Inflammatory macrophage (primary cell): ENCODE measurements at places on chromosomes 12 and 14.

GRCh38 chr12:104535369-104535768 is 78.6 kb downstream of the CHST11 start:
- DNase-seq = no peak

- no peak for DNase-seq
Measured at GRCh38 chr12:79778802-79779448, 88.2 kb upstream of the PAWR start.

DNA sequence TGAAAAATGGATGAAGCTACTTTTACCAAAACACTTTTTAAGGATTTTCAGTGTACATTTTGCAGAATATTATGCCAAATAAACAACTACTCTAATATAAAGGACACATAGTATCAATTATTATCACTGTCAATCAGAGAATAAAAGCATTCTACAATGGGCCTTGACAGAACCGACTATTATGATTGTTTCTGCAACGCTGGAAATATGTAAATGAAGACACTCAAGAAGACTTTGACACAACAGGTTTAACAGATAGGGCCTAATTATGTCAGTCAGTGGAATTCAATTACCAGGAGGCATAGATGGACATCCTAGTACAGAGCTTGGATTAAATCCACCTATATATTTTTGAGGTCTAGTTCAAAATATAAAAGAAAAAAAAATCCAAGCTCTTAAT is 58.7 kb upstream of the SOX5 start:
- no peak for DNase-seq

DNA sequence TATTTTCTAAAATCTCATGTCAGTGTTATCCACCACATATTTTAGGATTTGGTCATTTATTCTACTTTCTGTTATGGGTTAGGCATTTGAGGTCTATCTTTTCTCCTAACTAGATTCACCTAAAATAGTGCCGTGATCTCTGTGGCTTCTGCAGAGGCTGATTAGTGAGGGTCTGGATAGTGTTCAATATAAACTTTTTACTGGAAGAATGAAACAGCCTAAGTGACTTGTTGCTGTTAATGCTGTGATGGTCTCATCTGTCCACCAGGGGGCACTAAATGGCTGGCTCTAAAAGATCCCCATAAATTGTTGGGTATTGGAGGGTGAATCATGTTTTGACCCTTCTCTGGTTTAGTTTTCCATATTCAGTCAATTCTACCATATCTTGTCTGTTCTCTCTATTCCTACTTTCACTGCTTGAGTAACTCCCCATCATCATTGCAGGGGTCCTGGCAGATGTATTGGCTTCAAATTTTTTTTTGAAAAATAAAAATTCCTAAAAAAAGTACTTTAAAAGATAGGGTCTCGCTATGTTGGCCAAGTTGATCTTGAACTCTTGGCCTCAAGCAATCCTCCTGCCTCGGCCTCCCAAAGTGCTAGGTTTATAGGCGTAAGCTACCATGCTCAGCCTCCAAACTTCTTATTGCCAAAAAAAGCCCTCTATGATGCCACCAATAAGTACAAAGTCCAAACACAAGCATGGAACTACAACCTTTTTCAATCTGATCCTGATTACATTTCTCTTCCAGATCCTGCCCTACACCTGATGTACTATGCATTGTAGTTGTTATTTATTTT is 6.9 kb downstream of the PABPN1 start:
- peak; percentile 76 for DNase-seq

DNA sequence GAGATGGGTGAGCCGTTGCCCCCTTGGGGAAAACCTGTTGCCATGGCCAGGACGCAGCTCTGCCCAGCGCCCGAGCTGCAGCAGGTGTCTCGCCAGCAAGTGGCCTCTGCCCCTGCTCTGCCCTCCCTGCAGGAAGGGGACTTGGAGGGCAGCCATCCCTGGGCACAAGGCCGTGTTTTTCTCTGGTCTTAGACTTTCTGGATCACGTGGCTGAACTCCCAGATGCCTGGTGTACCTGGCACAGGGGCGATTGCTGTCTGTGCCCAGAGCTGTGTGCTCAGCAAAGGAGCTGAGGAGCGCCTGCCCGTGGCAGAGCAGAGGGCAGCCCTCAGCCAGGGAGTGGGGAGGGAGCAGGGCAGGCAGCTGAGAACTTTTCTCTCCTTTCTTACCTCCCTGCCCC is 38.0 kb downstream of the TMEM63C start:
- no peak for DNase-seq

GRCh38 chr12:121443193-121443870 is 43.4 kb downstream of the RNF34 start:
- DNase-seq = peak; percentile 67

GRCh38 chr12:79871621-79872020 is 63.3 kb downstream of the PPP1R12A start:
- peak; percentile 78 for DNase-seq

DNA sequence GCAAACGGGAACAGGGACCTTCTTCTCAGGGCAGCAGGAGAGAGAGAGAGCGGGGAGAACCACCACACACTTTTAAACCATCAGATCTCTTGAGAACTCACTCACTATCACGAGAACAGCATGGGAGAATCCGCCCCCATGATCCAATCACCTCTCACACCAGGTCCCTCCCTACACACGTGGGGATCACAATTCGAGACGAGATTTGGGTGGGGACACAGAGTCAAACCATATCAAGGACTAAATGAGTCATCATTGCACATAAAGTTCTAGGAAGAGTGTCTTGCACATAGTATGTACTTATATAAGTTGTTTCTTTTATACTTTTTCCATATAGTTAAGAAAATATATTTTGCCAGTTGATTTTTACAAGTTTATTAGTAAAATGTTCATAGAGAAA is 17.6 kb upstream of the NTN4 start:
- no peak for DNase-seq

- DNase-seq = no peak
Measured at GRCh38 chr14:95222151-95222631, 64.9 kb upstream of the DICER1 start.

DNA sequence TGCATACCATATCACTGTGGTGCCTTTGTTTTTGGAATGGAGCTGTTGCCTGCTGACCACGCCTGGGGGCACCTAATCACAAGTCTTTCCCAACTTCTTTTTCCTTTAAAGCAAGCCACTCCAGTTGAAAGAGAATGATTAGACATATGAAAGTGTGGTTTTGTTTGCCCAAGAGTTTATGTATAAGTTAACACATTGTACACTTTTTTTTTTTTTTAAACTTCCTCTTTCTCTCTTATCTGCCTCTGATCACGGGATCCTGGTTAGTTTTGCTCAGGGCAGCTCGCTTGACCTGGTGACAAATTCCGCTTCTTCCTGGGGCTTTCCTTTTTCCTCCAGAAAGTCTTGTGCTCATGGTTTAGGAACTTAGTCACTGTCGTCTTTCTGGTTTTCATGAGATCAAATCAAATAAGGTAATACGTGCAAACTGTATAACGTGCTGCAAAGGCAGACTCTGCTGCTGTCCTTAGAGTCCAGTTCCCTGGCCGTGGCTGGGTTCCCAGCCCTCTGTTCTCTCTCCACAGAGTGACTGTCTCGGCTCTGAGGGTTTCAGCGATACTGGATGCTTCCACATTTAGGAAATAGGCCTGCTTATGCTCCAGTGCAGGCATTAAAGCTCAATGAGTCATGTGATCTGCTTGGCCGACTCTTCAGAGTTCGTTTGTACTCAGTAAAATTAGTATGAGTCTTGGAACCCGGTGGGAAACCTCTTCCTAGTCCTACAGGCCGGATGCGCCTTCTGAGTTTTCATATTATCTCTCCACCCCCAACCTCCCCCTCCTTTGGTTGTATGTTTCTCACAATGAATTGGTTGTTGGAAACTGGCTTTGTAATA is 15.2 kb downstream of the RASSF3 start:
- DNase-seq = peak; percentile 95

GRCh38 chr12:109641422-109641821 is 67.8 kb downstream of the MVK start:
- no peak for DNase-seq

DNA sequence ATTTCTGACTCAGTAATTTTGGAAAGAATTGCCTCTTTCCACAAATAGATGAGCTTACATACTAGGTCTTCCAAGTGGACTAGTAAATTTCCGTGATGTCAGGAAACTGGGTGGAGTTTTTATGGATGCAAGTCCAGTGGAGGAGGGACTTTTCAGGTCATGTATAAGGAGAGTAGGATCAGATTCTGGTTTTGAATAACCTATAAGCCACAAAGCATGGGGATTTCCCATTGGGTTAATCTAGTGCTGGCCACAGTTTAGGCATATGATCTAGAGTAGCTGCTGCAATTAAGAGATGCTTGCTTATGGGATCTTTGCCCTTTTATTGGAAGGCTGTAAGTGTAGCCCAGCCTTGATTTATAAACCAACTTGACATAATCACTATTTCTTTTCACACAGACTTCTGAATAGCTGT is 33.8 kb downstream of the STK38L start:
- no peak for DNase-seq

DNA sequence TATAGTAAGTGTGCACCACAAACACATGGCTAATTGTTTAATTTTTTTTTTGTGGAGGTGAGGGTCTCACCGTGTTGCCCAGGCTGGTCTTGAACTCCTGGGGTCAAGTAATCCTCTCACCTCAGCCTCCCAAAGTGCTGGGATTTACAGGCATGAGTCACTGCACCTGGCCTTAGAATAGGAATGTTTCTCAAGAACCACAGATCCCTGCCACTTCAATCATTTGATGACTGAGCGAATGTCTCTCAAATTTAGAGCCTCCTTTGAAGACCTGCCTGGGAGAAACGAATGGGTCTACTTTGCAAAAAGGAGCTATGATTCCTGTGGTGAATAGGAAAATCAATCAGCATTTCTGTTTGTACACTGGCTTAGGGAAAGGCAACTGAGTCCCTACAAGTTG is 33.5 kb upstream of the CHST11 start:
- DNase-seq = no peak

GRCh38 chr14:74946659-74947281 is 8.6 kb downstream of the PGF start:
- DNase-seq = no peak

DNA sequence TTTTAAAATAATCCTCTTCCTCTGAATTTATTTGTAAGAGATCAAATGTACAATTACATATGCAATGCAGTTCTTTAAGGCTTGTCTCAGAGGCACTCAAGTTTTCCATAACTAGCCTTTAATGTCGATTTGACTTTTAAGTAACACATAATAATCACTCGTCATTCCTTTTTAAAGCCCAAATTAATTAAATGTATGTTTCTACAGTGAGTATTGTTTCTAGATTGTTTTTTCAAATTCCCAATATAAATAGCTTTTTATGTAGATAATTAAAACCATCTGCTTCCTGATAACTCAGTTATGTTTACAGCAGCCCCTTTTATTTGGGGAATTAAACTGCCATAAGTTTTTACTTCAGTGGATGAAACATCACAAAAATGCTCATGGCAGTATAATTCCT is 185.1 kb downstream of the ETNK1 start:
- DNase-seq = no peak

- DNase-seq = no peak
Measured at GRCh38 chr12:15000575-15000974, 27.7 kb downstream of the PDE6H start.

- DNase-seq = no peak
Measured at GRCh38 chr12:46524778-46525177, 152.2 kb upstream of the SLC38A2 start.

DNA sequence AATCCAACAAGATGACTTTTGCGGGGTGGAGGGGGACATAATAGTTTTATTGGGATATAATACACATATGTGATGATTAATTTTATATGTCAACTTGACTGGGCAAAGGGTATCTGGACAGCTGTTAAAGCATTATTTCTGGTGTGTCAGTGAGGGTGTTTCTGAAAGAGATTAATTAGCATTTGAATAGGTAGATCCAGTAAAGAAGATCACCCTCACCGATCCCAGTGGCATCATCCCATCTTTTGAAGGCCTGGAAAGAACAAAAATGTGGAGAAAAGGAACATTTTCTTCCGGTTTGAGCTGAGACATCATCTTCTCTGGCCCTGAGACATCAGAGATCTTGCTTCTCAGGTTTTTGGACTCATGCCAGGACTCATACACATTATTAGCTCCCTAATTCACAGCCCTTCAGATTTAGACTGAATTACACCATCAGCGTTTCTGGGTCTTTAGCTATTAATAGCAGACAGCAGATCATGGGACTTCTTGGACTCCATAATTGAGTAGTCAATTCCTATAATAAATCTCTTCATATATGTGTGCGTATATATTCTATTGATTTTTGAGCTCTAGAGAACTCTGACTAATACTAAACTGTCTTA is 283.6 kb downstream of the PCNX1 start:
- no peak for DNase-seq

- DNase-seq = no peak
Measured at GRCh38 chr12:11798856-11799501, 149.5 kb downstream of the ETV6 start.

DNA sequence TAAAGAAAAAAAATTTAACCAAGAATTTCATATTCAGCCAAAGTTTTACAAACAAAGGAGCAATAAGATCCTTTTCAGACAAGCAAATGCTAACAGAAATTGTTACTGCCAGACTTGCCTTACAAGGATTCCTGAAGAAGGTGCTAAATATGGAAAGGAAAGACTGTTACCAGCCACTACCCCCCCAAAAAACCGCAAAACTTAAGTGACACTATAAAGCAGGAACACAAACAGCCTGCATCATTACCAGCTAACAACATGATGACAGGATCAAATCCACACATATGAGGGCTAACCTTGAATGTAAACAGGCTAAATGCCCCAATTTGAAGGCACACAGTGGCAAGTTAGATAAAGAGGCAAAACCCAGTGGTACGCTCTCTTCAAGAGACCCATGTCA is 55.7 kb downstream of the APOBEC1 start:
- DNase-seq = no peak

DNA sequence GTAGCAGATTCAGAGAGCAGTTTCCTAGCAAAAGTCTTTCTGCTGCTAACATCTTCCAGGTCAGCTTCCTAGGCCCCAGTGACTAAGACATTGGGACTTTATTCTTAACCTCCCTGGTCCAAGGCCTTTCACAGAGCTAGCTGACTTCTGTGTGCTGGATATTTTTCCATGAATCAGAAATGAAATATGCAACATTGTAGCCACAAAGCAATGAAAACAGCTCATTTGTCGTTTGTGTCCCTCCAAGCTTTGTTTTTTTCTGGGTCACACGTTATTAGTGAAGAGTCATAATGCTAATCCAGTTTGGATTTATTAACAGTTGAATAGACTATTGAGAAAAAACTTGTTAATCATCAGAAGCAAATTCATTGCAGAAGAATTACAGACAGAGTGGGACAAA is 82.4 kb downstream of the ARF6 start:
- DNase-seq = no peak

GRCh38 chr14:81137316-81137715 is 83.4 kb downstream of the GTF2A1 start:
- peak; percentile 19 for DNase-seq

DNA sequence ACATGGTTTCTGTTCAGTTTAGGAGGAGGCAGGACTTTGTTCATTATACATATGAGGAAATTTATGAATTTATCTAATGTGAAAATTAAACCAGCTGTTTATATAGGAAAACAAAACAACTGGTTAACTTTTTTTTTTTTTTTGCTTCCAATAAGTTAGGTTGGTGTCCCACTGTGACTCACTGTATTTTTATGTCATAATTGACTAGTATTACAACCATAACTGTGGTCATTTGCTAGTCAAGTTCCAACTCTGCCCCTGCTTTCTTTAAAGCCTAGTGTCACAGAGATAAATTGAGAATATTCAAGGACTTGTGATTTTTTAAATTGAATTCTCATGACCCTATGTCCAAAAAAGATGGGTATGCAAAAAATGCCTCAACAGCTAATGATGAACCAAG is 227.7 kb downstream of the BCAT1 start:
- no peak for DNase-seq

GRCh38 chr12:77746096-77746495 is 84.6 kb upstream of the NAV3 start:
- DNase-seq = no peak
